ENCODE measurements at places on chromosomes 1 and 21.
A peak's percentile ranks its signal among the peaks of the same experiment; 100 is the strongest.

- no peak for DNase-seq
These were observed 119.3 kb upstream of the BACE2 start for GRCh38 chr21:41048623-41049022.

GRCh38 chr1:29643281-29643680 lies 407.0 kb downstream of the PTPRU start:
- no peak for DNase-seq

DNA sequence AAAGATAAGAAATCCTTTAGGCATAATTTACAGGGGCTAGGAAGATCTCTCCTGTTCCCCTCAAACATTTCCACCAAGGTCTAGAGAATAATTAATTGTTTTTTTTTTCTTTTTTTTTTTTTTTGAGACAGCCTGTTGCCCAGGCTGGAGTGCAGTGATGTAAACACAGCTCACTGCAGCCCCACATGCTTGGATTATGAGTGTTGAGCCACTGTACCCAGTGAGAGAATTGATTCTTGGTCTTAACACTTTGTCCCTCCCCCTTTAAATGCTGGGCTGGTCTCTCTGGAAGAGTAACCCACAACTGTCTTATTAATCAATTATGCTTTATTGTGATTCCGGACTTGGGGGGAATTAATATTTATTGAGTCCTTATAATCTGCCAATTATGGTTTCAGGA lies 33.4 kb downstream of the ATF3 start:
- no peak for DNase-seq

GRCh38 chr1:1777583-1777899 lies 729 bp downstream of the NADK start:
- DNase-seq, result no peak

DNA sequence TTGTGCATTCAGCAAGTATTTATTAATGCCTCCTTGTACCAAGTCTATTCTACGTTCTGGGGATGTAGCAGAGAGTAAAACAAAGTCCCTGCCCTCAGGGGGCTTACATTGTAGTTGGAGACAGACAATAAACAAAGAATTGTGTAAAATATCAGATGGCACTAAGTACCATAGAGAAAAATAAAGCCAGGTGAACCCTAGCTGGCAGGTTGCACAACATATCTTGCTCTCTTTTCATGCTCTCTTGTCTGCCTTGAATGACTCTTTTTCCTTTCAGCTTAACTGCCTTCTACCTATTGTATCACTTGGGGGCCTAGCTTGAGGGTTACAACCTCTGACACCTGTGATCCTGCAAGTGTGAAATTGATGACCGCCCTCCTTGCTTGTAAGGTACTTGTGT lies 20.7 kb upstream of the FASLG start:
- no peak for DNase-seq

- no peak for DNase-seq
These were observed 448.6 kb downstream of the SMYD3 start for GRCh38 chr1:246058466-246058865.

GRCh38 chr1:67735806-67736627 lies 51.0 kb downstream of the GADD45A start:
- no peak for DNase-seq

GRCh38 chr1:64848803-64849202 lies 103.9 kb downstream of the RAVER2 start:
- no peak for DNase-seq

DNA sequence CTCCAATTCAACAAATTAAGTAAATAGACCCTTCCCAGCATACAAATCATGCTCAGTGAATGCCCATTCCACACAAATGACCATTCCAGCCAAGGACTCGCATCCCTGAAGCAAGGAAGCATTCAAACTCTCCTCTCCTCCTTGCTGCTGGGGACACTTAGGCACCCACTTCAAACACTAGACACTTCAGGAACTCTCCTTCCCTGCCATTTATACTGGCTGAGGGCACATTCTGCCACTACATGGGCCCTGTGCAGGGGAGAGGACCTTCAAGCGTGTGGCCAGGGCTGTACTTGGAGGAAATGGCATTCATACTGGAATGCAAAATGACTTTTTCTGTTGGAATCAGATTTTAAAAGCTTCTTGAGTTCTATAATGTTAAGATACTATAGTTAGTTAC lies 22.3 kb downstream of the GJA5 start:
- DNase-seq, result no peak

- DNase-seq, result peak; percentile 16
These were observed 150.1 kb upstream of the FGGY start for GRCh38 chr1:59146651-59147358.

- DNase-seq, result no peak
These were observed 6.1 kb downstream of the SLC22A15 start for GRCh38 chr1:115982400-115982799.

GRCh38 chr1:208465786-208466590 lies 221.8 kb upstream of the PLXNA2 start:
- DNase-seq, result no peak

- no peak for DNase-seq
These were observed 7.0 kb downstream of the HSPG2 start for GRCh38 chr1:21930080-21930571.

DNA sequence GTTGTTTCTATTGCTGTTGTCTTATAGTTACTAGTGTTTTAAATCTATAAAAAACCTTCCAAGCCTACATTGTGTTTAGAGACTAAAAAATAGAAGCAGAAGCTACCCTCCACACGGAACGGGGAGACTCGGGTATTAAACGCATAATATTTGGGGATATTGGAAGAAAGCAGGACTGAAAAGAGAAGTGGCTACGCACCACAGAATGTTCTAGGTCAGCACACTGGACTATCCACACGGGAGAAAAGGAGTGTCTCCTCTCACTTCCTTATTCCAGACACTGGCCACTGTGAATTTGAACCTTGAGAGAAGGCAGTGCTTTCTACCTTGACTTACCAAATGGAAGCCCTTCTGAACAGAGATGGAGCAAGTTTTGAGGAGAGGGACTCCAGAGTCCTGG lies 1.0 kb upstream of the OR10J4 start:
- no peak for DNase-seq

DNA sequence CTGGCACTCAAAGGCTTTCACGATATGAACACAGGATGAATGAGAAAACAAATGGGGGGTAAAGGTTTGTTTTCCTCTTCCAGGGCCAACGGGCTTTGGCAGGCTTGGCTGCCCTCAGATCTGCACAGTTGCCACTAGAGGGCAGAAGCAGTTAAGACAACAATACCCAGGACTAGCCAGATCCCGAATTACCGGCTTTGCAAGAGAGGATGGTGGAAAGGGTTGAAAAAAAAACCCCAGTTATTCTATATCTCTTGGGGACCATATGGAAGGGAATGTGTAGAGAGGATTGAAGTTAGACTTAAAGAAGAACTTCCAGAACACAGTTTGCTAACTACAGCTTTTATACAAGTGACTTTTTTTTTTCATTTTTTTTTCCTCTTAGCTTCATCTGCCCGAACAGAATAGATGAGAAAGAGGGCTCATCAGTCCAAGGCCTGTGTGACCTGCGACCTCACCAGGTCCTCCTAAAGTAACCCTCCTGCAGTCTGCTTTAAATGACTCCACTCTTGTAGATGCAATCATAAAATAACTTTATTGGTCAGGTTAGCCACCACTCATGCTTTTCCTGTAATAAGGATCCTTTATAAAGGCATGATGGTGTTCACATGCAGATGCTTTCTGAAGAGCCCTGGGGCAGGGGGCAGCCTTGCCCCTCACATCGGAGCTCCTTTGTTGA lies 10.7 kb downstream of the FMOD start:
- DNase-seq, result no peak

GRCh38 chr1:110348771-110349170 lies 9.6 kb downstream of the RBM15 start:
- no peak for DNase-seq

GRCh38 chr1:164602480-164603093 lies 43.6 kb downstream of the PBX1 start:
- DNase-seq, result no peak

- DNase-seq, result no peak
These were observed 29.0 kb downstream of the JUN start for GRCh38 chr1:58754683-58755467.

GRCh38 chr1:221740993-221741702 lies 741 bp downstream of the DUSP10 start:
- DNase-seq, result no peak

GRCh38 chr1:164774413-164774812 lies 215.4 kb downstream of the PBX1 start:
- DNase-seq, result no peak

DNA sequence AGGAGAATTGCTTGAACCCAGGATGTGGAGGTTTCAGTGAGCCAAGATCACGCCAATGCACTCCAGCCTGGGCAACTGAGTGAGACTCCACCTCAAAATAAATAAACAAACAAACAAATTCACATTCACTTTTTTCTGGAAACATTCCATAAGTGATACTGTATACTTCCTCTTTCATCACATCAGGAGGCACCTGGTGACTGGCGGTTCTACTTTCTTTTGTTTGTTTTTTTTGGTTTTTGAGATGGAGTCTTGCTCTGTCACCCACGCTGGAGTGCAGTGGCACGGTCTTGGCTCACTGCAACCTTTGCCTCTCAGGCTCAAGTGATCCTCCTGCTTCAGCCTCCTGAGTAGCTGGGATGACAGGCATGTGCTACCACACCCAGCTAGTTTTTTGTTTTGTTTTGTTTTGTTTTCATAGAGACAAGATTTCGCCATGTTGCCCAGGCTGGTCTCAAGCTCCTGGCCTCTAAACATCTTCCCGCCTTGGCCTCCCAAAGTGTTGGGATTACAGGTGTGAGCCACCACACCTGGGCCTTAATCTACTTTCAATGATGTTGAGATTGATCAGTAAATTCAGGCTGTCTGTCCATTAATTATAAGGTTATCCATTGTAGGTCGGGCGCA lies 10.7 kb downstream of the HAPLN2 start:
- no peak for DNase-seq

DNA sequence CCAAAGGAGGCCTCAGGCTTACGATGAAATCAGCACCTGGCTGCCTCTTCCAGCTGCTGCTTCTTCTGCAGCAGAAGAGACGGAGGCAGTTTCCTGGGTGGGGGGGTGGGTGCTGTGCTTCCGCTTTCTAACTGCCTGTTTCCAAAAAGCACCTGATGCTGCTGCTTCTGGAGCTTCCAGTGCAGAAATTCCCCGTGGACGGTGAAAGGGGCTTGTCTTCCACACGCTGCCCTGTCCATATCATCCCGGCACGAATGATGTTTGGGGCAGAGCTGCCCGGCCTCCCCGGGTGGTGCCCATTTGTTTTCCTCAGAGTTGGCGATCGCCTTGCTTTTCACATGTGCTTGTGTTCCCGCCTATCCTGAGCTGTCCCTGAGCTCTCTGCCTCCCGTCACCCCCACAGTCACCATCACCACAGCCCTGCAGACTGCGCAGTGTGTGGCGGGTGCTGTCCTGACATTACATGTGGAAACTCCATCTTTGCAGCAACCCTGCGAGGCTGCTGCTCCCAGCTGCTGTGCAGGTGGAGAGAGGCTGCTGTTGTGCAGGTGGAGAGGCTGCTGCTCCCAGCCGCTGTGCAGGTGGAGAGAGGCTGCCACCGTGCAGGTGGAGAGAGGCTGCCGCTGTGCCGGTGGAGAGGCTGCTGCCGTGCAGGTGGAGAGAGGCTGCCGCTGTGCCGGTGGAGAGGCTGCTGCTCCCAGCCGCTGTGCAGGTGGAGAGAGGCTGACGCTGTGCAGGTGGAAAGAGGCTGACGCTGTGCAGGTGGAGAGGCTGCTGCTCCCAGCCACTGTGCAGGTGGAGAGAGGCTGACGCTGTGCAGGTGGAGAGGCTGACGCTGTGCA lies 1.8 kb downstream of the TTLL10 start:
- DNase-seq, result no peak

All from GOT3 (cell line).